MG63 (cell line): ENCODE measurements at places on chromosomes 2 and 18. TPM values are rescaled to one million over a fixed set of nuclear protein-coding genes. Genes with fewer than 3 reads are reported as not detected.

DNA sequence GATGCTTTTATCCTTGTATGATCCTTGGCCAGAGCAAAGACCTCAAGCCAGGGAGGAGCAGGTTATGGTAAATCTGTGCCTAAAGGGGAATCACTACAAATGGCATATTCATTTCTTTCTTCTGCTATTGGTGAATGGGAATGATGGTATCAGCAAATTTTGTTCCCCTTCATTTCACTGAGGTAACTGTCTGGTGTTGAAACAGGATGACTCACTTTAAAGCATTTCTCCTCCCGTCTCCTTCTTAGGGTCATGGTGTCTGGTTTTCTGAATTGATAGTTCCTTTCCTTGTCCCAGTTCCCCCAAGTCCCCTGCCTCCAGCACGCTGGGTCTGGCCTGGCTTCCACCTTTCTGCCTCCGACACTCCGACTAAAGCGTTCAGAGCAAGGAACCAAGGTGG is 109.2 kb downstream of the MREG start:
- DNase-seq = no peak

The UGT1A10 gene
- 0.27 and 0.33 TPM in 2 replicates for total RNA-seq

DNA sequence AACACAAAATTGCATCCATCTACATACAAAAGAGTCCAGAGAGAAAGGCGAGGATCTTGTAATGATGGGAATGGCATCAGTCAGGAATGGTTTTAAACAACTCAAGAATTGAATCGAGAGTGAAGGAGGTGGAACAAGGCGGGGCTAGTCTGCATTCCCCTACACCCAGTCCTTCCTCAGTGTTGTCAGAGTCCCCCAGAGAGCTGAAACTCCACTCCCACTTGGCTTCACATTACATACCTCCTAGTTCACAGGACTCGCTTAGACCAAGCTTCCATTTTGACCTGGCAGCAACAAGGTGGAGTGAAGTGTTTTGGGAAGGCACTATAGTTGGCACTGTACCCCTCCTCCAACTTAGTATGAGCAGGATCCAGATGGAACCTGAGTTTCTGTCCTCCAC is 1273.5 kb upstream of the CRIM1 start:
- no peak for DNase-seq

- DNase-seq = no peak
Observed at GRCh38 chr2:30611583-30611982, 164.5 kb downstream of the LCLAT1 start.

DNA sequence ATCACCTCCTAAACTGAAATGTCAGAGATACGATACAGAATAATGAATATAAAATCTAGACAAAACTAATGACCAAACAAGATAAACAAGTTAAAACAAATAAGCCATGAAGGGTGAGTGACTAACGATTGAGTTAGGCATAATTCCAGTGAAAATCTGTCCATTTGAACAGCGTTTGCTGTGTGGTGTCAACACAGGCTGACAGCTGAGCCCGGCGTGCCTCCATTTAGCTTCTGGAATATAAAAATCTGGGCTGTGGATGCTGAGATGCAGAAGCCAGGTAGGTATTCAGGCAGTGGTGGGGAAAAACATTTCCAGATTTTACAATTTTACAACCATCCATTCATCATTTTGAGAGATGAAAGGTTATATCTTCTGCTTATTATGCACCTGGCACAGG is 2041.4 kb upstream of the CELF4 start:
- no peak for DNase-seq

- no peak for DNase-seq
Observed at GRCh38 chr2:202327858-202328257, 48.3 kb upstream of the BMPR2 start.

DNA sequence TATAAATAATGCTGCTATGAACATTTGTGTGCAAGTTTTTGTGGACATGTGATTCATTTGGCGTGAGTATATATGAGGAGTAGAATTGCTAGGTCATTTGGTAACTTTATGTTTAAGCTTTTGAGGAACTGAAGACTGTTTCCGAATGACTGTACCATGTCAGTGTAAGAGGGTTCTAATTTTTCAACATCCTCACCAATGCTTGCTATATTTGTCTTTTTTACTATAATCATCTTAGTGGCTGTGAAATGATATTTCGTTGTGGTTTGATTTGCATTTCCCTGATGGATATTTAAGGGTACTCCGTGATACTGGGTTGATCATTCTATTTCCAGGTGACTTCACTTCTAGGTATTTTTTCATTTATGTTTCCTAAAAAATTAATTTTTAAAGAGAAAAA is 241.1 kb downstream of the BCL2 start:
- no peak for DNase-seq

DNA sequence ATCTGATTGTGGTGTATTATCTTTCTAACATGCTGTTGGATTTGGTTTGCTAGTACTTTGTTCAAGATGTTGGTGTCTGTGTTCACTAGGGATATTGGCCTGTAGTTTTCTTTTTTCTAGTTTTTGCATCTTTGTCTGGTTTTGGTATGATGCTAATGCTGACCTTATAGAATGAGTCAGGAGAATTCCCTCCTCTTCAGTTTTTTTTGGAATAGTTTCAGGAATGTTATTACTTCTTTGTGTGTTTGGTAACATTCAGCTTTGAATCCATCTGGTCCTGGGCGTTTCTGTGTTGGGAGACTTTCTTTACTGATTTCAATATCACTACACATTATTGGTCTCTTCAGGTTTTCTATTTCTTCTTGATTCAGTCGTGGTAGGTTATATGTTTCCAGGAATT is 124.2 kb upstream of the EPB41L5 start:
- DNase-seq = peak; percentile 5

DNA sequence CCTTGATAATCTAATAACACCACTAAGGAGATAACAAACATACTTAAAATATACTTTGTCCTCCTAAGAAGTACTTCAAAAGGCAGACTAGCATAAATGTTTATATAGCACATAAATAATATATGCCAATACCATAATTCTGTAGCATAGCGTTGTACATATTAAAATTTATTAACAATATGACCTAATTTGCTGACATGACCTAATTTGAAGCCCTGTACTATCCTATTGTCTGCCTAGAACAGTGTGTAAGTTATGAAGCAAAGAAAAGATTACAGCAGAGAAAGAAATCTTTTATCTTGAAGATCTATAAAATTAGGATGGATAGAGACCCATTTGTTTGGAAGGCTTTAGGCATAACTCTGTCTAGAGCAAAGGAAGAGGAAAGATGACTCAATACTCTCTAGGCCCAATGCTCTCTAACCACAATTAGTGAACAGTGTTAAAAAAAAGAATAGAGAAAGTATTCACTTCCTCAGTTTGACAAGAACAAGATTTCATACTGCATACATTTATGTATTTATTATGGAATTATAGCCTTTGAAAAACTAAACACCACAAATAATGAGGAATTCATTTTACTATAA is 231.3 kb downstream of the ZRANB3 start:
- no peak for DNase-seq

DNA sequence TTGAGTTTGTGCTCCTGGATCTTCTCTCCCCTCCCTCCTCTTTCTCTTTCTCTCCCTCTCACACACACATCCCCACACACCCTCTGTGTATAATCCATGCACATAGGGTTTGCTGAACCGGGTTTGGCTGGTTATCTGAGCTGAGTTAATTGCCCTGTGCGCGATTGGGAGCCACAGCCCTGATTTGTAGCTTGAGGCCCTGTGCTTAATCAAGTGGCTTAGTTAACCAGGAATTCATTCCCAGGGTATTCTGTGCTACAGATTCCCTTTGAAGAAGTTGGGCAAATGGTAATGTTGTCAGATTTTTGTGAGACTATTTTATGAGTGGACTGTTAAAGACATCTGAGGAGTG is 6.2 kb downstream of the PARD3B start:
- DNase-seq = no peak

The TSGA10 gene
- not detected in 2 replicates for total RNA-seq

DNA sequence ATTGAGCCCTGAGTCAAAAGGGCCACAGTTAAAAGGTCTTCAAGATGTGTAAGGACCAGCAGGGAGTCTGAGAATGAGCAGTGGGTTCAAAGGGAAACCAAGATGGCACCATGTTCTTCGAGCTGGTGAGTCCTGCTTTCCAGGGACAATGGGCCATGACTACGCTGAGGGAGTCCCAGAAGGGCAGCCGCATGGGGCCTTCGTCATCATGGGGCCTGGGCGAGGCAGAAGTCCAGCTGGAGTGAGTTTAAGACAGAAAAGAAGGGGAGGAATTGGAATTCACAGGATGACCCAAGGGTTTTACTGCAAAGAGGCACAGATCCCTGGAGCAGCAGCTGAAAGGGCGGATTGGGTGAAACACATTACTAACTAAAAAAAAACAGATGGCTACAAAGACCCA is 340.8 kb upstream of the MYT1L start:
- no peak for DNase-seq

GRCh38 chr2:75022516-75022915 is 64.1 kb downstream of the POLE4 start:
- no peak for DNase-seq

The ABCB11 gene
- not detected in 2 replicates for total RNA-seq

DNA sequence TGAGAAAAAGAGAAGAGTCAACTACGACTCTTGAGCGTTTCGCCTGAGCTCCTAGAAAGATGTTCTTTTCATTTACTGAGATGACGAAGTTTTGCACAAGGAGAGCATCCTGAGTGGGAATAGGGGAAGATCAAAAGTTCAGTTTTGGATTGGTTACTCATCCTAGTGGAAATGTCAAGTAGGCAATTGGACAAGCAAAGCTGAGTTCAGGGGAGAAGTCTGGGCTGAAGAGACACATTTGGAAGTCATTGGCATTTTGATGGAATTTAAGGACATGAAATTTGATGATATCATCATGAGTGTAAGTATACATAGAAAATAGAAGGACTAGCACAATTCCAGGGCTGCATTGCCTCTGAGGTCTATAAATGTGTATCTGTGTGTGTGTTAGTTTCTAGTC is 416.6 kb downstream of the RAD51AP2 start:
- DNase-seq = no peak

GRCh38 chr18:35283923-35284794 is 5.9 kb downstream of the ZSCAN30 start:
- no peak for DNase-seq

DNA sequence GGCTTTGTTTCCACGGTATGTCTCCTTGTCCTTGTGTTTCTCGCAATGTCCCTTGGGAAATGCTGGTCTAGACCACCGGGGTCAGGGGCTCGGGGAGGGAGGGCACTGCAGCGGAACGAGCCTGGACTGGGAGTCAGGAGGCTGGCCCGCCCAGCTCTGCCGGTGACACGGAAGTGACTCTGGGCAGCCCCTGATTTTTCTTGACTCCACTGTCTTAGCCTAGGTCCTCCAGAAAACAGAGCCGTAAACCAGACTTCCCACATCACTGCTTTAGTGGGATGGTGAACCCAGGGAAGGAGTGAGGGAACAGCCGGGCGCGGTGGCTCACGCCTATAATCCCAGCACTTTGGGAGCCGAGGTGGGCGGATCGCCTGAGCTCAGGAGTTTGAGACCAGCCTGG is 144.2 kb downstream of the ASB1 start:
- no peak for DNase-seq

The SNRPD1 gene
- total RNA-seq = 9.6 and 10.1 TPM in 2 replicates

- no peak for DNase-seq
Observed at GRCh38 chr2:10341193-10341592, 38.5 kb downstream of the HPCAL1 start.

The GPR17 gene
- not detected in 2 replicates for total RNA-seq

- no peak for DNase-seq
Observed at GRCh38 chr2:198991431-198991830, 466.3 kb downstream of the SATB2 start.
